ENCODE measurements at places on chromosomes 12 and 14. TPM values are rescaled to one million over a fixed set of nuclear protein-coding genes. Genes with fewer than 3 reads are reported as not detected.

PRPH gene
- 0.28 TPM for polyA plus RNA-seq

BRMS1L gene
- polyA plus RNA-seq, result 5.7 TPM

SERPINA12 gene
- polyA plus RNA-seq, result not detected

DPPA3 gene
- not detected for polyA plus RNA-seq

CPNE6 gene
- polyA plus RNA-seq, result not detected

NGB gene
- polyA plus RNA-seq, result not detected

RNASE4 gene
- polyA plus RNA-seq, result 4.4 TPM

MYRFL gene
- not detected for polyA plus RNA-seq

NRXN3 gene
- polyA plus RNA-seq, result 1.7 TPM

AMN gene
- polyA plus RNA-seq, result 11.8 TPM

LHX5 gene
- not detected for polyA plus RNA-seq

ACVRL1 gene
- polyA plus RNA-seq, result 3.4 TPM

TTC6 gene
- 2.4 TPM for polyA plus RNA-seq

SLC8A3 gene
- 0.04 TPM for polyA plus RNA-seq

ERBB3 gene
- polyA plus RNA-seq, result 102 TPM

PLEKHG7 gene
- polyA plus RNA-seq, result 0.01 TPM

PROX2 gene
- not detected for polyA plus RNA-seq

Measured in esophagus (tissue), 2 donors.